ENCODE measurements at places on chromosomes 16 and 17.
A peak's percentile ranks its signal among the peaks of the same experiment; 100 is the strongest.

- no peak for ATAC-seq
Measured at GRCh38 chr17:77542011-77542410, 401.2 kb downstream of the SEC14L1 start.

- ATAC-seq, result no peak
Measured at GRCh38 chr16:85507342-85507741, 105.8 kb upstream of the GSE1 start.

- no peak for ATAC-seq
Measured at GRCh38 chr17:40535924-40536294, 29.4 kb downstream of the CCR7 start.

- ATAC-seq, result no peak
Measured at GRCh38 chr17:3594976-3595375, 14.2 kb downstream of the TRPV1 start.

- no peak for ATAC-seq
Measured at GRCh38 chr17:7523033-7523432, 25.8 kb upstream of the TNFSF12 start.

- ATAC-seq, result no peak
Measured at GRCh38 chr17:79941088-79942010, 94.3 kb downstream of the TBC1D16 start.

DNA sequence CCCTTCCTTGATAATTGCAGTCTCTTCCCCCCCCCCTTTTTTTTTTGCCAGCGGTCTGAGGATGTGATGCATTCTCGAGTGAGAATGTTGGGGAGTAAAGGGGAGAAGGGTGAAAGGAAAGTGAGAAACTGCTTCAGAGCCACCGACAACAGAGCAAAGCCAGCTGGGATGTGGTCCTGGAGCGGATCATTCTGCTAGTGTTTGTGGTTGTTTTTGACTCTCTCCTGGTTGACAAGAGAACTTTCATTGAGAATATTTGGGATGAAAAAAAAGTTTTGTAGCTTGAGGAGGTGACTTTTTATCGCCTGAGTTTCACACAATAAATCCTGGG, 1.3 kb downstream of the NF1 start:
- ATAC-seq, result peak; percentile 15

DNA sequence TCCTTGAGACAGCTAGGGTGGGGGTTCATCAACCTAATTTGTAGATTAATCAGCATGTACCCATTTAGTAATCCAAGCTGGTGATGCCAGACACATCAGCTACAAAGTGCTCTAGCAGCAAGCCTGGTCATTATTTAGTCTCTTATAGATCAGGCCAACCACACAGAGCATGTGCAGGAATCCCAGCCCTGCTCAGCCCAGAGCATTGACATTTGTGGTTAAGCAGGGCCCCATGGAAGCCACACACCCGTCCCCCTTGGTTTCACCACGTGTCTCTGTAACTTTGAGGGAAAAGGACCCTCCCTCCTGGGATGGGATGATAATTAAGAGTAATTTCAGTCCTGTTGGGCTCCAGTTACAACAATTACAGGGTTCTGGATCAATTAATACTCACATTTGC, 268.8 kb upstream of the RPL38 start:
- no peak for ATAC-seq

DNA sequence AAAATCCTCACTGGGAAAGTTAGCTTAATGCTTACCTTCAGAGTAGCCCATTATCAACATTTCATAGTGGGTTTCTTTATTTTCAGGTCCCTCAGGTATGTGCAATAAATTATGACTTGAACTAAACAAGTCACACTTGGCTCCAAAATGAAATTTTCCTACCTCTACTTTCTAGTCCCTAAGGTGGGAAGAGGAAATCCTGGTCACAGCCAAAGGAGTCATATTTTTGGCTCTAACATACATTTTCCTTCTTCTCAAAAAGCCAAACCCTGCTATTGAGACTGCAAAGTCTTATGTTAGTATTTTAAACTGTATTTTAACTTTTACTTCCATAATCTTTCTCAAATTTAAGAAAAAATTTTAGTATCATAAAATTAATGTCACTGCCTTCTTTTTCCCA, 128.9 kb downstream of the BRIP1 start:
- ATAC-seq, result no peak

Data from SK-N-SH treated with all-trans-retinoic acid at 6 μM for 48 hours (cell line).